ENCODE measurements at places on chromosomes 11 and 22. TPM values are rescaled to one million over a fixed set of nuclear protein-coding genes. Genes with fewer than 3 reads are reported as not detected.

GRCh38 chr11:65898656-65899355 is 1.4 kb downstream of the FOSL1 start:
- DNase-seq = no peak

GRCh38 chr11:103926990-103927389 is 109.5 kb upstream of the DDI1 start:
- DNase-seq = no peak

GRCh38 chr11:12768726-12769673 is 94.8 kb downstream of the TEAD1 start:
- no peak for DNase-seq

- no peak for DNase-seq
These were observed 3.6 kb downstream of the CLTCL1 start for GRCh38 chr22:19287889-19288288.

DNA sequence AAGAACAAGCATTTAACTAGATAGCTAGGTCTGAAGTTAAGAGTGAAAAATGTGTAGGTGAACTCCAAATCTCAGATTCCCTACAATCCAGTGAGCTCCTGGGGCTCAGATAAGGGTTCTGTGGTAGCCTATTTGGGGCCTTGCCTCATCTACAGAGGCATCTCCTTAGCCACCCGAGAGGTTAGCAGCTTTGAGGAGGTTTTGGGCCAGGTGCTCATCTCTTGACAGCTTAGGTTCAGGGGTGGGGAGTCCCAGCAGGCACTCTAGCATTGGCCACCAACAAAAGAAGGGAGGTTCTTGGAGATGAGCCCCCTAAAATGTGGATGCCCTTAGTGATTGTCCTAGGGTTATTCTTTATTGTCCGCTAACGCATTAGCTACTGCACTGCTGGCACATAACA is 184.4 kb upstream of the B3GAT1 start:
- no peak for DNase-seq

DNA sequence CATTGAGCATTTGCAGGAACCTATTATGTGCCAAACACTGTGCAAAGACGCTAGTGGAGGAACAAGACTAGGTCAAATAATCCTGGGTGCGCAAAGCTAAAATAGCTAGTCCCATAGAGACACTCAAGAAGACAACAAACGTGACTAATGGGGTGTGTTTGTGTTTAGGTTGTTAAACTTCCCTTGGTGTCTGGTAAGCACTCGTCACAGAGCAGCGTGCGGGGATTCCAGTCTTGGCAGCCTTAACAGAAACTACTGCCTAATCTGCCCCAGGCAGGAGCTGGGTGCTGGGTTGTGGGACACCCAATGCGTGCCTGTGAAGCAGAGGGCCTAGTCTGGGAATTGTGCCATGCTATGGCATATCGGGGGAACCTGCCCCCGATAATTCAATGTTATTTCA is 10.8 kb upstream of the CALCB start:
- no peak for DNase-seq

The LDLRAD3 gene
- 19.6 TPM for total RNA-seq

The THY1 gene
- total RNA-seq = 0.44 TPM

The DGAT2 gene
- total RNA-seq = 1.2 TPM

The CAVIN3 gene
- total RNA-seq = 7.1 TPM

The PDHX gene
- 42.4 TPM for total RNA-seq

The OLFML1 gene
- not detected for total RNA-seq

All from progenitor cell of endocrine pancreas (in vitro differentiated cells).